HS-5 (cell line): ENCODE measurements at places on chromosomes 4 and X.
A peak's percentile ranks its signal among the peaks of the same experiment; 100 is the strongest.

DNA sequence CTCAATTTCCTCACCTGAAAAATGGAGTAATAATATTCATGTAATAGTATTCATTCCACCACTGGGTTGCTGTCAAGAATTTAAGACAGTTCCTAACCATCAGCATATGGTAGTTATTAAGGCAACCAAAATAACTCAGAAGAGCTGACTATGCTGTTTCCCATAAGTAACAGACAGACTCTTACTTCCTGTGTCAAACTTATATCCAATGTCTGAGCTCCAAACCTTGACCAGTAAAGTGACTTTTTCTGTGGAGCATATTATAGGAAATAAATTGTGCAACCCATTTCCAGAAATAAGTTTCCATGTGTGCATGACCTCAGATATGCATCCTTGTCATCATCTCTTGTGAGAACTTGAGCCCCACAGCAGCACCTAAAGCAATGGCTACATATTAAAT lies 78.8 kb downstream of the HADH start:
- peak; percentile 37 for DNase-seq

- no peak for DNase-seq
Measured at GRCh38 chr4:152369902-152370295, 166.0 kb downstream of the FBXW7 start.

DNA sequence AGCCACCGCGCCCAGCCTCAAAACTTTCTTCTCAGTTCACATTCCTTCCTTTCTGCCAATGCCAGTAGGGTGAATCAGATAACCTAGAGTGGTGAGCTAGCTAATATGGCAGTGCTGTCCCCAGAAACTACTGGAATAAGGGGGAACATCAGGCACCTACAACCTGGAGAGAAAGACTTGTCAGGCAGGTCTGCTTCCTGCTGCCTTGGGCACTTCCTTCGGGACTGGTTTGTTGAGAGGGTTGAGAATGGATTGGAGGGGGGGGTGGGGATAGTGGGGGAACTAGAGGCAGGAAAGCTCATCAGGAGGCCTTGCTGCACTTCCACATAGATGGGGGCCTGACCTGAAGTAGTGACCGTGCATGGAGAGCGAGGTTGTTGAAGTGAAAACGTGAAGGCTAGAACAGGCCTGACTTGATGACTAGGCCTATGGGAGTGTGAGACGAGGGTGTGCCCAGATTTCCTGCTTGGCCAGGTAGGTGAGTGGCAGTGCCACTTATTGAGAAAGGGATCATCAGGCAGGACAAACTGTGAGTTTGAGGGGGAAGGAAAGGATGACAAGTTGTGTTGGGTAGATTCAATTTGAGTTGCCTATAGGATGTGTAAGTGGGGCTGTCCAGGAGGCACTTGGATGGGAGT lies 33.4 kb downstream of the SLC25A5 start:
- no peak for DNase-seq

DNA sequence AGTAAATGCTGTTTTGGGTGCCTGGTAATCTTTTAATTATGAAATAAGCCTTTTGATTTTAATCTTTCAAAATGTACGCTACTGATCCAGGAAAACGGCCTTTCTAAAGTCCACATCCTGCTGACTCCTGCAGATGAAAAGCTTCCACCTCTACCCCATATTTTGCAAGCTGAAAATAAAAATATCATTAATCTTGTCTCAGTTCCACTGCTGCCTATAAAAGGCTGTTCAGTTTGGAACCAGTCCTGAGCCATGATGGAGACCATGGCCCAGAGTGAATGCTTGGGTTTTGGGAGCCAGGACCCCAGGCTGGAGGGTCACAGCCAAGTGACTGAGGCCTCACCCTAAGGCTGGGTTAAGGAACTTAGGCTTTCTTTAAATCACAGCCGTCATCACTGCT lies 110.8 kb downstream of the AFF1 start:
- DNase-seq = no peak

GRCh38 chrX:150478496-150479492 lies 89.6 kb upstream of the MTM1 start:
- no peak for DNase-seq

- no peak for DNase-seq
Measured at GRCh38 chr4:62275470-62275869, 1075.3 kb downstream of the ADGRL3 start.

GRCh38 chr4:159400558-159401225 lies 297.8 kb downstream of the RAPGEF2 start:
- DNase-seq = no peak

- no peak for DNase-seq
Measured at GRCh38 chrX:148620023-148620422, 119.6 kb downstream of the AFF2 start.

DNA sequence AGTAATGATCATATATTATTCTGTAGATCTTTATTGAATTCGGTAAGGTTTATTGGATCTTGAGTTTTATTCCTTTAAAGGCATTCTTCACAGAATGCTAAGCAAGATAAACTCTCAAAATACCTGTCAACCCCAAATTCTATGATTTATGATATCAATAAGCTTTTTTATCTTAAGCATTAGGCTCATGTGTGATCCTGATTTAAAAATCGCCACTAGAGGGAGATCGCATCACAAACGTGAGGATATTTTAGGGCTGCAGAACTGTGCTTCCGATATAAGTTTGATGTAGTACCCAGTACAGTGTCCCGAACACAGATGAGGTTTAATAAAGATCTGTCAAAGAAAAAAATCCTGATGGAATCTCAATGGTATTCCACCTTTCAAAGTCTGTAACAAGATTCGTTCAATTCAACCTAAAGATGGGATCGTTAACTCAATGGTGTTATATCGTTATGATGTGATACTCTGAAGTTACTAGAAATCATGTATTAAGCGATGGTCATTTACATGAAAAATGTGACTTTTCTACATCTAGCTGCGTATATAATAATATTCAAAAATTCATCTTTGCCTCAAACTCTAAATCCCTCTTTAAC lies 169.0 kb downstream of the CORIN start:
- DNase-seq = no peak

GRCh38 chrX:136354201-136354600 lies 53.4 kb downstream of the ADGRG4 start:
- DNase-seq = no peak

DNA sequence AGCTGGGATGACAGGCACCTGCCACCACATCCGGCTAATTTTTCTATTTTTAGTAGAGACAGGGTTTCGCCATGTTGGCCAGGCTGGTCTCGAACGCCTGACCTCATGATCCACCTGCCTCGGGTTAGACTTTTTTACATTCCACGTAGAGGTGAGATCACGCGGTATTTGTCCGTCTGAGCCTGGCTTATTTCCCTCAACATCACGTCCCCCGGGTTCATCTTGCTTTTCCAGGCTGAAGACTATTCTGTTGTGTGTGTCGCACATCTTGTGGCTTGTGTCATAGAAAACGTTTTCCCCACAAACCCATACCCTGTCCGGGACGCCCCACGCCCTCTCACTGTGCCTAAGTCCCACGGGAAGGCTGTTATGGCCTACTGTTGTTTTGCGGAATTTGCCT lies 185.3 kb downstream of the CRLF2 start:
- DNase-seq = no peak

- no peak for DNase-seq
Measured at GRCh38 chrX:47196098-47196497, 2.5 kb downstream of the UBA1 start.

DNA sequence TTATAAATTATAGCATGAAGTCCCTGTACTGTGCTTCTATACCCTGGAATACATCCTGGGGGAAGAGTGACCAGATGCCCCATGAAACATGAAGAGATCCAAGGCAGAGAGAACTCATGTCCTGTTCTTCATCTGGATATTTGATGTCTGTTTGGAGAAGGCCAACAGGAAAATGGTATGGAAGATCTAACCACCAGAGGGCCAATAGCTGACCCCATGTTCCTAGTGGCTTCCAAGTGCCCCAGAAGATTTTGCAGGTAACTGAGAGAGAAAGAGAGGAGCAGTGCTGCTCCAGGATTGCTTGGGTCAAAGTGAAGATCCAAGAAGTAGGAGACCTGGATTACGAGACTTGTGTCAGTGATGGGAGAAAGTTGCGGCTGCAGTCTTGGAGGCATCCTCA lies 90.2 kb upstream of the TSPAN5 start:
- DNase-seq = no peak

GRCh38 chr4:68256284-68256683 lies 10.8 kb upstream of the TMPRSS11B start:
- no peak for DNase-seq

DNA sequence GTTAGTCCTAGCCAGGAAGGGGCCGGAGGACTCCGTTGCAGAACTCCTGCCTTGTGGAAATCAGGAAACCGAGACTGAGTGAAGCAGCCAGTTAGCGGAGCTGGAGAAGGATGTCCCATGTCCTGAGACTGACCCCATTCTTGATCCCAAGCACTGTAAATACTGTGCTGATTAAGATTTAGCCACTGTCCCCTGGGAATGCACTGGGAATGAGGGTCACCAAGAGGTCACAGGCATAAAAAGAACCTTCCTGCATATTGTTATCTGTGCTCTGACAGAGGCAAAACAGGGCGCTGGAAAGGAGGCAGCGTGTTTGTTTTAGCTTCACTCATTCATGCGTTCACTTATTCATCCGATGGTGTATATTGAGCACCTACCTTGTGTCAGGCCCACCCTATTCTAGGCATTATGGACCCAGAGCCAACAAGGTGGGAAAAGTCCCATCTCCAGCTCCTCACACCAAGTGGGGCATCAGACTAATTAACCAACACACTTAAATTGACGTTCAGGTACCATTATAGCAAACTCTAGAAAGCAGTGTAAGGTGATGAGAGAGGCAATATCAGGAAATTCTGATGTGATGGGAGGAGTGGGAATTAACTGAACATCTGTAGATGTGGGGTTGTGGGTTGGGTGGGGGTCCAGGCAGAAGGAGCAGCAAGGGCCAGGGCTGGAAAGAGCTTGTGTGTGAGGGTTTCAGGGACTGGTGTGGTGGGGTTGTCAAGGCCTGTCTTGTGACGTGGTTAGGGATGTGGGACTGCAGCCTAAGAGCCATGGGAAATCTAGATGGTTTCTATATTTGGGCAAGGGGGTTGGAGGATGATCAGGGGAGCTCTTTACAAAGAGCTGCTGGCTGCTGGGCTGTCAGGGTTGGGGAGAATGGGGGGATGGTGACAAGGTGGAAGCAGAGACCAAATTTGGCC lies 10.6 kb upstream of the SLC2A9 start:
- DNase-seq = no peak

GRCh38 chr4:85595098-85595775 lies 120.3 kb downstream of the ARHGAP24 start:
- no peak for DNase-seq

DNA sequence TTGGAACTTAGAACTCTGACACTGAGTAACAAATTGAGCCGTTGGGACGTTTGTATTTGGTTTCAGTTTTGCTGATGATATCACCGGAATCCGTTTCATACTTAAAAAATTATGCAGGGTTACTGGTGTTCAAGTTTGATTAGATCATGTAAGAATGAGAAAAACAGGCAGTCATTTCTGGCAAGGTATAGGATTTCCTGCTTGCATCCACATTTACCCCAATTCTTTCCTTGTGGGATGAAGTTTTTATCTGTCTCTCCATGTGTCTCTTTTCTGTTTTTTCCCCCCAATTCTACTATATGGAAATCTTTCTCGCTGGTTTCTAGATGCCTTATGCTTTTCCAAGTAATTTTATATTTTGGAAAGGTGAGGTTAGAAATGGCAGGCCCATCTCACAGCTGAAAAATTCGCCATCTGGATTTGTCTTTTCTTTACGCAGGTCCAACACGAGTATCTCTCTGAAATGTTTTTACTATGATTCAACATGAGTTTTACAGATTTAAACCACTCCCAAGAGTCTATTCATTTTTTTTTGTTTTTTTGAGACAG lies 197.9 kb downstream of the SHOX start:
- DNase-seq = peak; percentile 28

DNA sequence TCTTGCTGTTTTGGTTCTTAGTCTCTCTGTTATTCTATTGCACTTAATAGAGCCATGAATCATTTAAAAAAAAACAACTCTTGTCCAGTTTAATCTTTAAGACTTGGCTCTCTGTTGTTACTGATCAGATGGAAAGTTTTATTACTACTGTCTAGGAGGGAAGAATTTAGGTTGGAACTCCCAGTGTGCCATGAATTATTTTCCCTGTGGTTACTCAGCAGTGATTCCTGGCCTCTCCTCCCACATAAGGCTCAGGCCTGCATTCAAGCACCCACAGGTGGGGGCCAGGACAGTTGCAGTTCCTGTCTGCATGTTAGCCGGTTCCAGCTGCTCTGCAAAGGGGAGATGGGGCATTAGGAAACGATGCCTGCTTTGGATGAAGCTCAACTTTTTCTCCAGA lies 29.8 kb upstream of the ESX1 start:
- DNase-seq = no peak

- DNase-seq = no peak
Measured at GRCh38 chrX:69277369-69277990, 112.2 kb upstream of the PJA1 start.

DNA sequence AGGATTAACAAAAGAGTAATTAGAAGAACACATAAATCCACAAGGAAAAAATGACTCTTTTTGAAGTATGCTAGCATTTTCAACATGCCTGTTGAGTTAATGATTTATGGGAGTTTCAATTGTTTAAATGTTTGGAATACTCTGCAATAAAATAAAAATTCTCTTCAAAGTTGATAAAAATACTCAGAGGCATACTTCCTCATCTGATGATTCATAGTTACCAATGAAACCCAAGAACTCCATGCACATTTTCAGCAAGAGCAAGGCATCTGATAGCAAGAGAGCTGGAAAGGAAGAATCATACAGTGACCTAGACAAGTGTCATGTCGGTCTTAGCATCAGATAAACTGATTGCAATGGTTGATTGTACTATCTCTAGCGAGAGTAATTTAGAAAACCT lies 443.7 kb upstream of the ATOH1 start:
- no peak for DNase-seq

DNA sequence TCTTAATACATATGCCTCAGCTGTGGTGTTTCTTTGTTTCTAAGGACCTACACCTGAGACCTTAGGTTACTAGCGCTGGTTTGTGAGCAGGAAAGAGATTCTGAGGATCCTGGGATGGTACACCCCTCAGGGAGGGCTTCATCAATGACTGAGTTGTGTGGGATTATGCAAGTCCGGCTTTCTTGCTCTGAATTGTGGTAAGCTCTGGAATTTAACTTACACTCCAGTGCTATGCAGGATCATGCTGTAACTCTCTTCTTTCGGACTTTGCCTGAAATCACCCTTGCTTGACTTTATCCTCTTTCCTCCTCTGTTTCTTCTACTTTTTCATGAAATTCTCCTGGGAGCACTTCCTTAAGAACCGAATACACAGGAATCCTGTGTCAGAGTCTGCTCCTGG lies 431.5 kb upstream of the BOD1L1 start:
- DNase-seq = no peak
